ENCODE measurements at places on chromosomes 4 and X.
A peak's percentile ranks its signal among the peaks of the same experiment; 100 is the strongest.

DNA sequence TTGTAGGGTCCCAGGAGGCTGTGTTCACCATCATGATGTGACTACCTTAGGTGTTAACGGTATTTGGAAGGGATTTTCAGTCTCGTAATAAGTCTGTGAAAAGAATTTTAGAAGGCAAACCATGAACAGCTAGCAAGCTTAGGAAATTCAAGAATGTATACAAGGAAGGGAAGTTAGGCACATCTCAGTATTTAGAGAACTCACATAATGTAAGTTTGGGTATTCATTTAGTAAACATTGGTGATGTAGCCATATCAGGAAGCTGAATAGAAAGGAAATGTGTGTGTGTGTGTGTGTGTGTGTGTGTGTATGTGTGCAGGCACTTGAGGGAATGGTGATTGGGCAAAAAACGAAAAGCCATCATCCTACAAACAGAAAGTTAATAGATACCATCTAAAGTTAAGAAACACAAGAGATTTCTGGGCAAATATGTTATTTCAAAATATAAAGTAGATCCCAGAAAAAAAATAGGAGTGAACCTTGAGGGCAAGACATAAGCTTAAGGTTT, 34.7 kb upstream of the PRKX start:
- DNase-seq, result no peak

GRCh38 chr4:1369479-1370079, 22.6 kb downstream of the UVSSA start:
- DNase-seq, result no peak

DNA sequence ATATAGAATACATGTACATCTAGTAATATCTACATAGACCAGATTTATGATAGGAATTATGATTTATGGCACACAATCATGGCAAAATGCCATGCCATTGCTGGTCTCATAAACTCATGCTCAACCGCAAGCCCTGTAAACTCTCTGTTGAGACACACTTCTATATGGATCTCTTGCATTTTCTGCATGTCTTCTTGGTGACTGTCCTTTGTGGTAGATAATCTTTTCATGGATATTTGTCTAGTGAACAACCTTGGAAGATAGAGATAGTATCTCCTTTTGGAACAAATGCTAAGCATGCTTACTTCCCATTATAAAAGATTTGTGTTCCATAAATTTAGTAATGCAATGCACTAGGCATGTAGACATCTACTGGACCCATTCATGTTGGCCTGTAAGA, 328.0 kb downstream of the NAF1 start:
- DNase-seq, result peak; percentile 3

DNA sequence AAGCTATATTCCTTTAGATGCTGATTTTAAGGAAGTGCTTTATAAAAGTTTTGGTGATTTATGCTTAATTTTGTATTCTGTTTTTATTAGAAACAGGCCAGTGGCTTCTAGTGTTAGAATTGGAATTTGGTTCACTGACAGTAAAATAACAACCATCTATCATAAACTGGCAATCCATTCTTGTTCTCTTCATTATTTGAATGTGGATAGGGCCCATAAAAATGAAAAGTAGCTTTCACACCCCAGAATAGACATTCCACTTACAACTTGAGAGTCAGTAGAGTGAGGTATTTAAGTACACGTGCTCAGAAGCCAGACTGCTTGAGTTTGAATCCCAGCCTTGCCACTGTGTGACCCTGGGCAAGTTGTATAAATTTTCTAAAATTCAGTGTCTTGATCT, 232.4 kb upstream of the CTSO start:
- no peak for DNase-seq

DNA sequence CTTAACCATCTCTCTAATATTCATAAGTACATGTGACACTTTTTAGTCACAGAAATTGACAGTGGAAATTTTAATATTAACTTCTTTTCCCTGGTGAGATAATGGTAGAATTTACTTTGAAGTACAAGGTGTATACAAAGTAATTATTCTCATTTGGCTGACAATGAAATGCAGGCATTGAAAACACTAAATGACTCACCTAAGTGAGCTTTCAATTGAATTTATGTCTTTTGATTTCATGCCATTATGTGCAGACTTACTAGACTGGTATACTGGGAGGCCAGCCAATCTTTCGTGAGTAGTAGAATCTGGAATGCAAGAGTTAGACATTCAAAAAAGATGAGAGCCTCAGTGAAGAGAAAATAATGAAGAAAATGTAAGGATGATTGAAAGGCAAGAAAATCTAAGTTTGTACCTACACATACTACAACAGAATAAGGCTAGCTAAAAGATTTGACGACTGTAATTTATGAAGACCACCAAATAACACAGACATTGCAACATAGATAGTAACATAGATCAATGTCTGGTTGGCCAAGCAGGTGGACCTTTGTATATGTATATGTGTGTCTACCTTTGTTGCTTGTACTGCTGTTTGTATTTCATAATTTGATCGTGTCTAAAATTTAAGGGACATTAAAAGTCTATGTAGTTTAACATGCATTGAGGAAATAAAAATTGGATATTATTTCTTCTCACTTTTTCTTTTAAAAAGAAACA, 459.7 kb downstream of the IL15 start:
- peak; percentile 98 for DNase-seq

- DNase-seq, result peak; percentile 91
Observed at GRCh38 chr4:47287735-47288134, 175.8 kb downstream of the COMMD8 start.

DNA sequence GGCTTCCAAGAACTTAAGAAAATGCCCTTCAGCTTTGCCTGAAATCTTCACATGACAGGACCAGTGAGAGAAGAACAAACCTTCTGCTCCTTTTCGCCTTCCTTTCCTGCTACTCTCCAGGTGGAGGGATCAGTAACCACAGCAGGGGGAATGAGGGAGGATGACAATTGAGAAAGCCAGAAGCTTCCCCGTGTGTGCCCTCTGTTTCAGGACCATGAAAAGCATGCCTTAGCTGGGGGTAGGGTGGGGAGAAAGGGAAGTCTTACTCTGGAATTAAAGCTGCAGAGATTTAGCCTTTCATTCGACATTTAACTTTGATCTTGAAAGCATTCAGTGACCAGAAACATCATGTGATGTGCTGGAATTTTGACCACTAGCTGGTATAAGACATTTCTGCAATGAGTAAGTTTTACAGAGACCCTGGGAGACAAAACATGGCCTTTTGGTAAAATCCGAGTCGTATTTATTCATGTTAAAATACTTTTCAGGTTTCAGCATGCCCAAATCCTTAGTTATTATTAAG, 10.6 kb upstream of the PUDP start:
- no peak for DNase-seq

- DNase-seq, result no peak
Observed at GRCh38 chr4:141109983-141110382, 23.3 kb downstream of the RNF150 start.

All from fibroblast of lung (primary cell).